ENCODE measurements at places on chromosomes 6 and 20.

DNA sequence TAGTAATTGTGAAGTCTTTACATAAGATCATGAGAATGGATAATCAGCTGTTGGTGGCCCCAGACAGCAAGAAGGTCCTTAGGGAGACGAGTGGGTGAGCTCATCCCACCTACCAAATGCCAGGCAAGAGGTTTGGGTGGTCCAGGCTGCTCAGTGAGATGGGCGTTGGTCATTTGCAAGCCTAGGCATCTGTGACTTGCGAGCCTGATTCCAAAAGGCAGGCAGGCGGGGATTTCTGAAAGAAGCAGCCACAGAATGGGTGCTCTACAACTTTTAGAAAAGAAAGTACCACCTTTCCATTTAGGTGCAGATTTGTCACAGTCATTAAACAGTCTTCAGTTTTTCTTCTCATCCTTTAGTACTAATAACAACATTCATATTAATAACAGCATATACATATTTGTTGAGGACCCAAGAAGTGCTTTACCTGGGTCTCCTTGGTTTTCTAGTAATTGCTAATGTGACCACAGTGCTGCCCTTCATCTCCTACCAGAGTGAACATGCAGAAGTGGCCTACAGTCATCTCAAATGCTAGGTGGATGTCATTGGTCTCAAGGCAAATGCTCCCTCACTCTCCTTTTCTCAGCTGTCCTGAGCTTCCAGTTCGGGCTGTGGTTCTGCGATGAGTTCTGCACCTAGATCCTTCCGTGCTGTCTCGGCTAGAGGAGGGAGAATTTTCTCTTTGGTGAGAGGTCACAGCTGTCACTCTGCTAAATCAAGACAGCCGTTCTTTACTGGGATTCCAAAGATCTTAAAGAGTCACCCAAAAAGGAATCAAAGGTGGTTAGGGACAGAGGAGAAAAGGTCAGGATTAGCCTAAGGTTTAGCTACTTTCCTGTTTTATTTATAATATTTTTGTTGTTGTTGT, 2.7 kb downstream of the WRNIP1 start:
- no peak for DNase-seq

- DNase-seq: no peak
Observed at GRCh38 chr6:165854061-165854862, 191.2 kb upstream of the PDE10A start.

DNA sequence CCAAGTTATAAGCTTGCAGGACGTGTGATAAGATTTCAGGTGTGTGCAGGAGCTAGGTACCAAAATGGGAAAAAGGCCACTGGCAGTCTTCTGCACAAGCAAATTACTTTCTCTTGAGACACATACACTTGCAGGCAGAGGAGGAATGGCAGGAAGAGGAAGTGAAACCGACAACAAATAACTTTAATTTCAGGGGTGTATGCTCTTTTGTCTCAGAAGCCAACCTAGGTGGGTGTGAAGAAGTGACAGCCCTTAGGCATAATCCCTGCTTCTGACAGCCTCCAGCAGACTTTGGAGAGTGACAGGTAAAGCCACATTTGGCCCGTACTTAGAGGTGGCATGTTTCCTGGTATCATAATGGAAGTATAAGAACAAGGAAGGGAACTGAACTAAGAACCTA, 118.8 kb upstream of the TRAF3IP2 start:
- no peak for DNase-seq

GRCh38 chr6:93218096-93218495, 201.3 kb downstream of the EPHA7 start:
- no peak for DNase-seq
